ENCODE measurements at places on chromosomes 7 and 10. TPM values are rescaled to one million over a fixed set of nuclear protein-coding genes. Genes with fewer than 3 reads are reported as not detected.

Gene TFPI2
- total RNA-seq = 79.2 TPM

Gene TMEM184A
- not detected for total RNA-seq

DNA sequence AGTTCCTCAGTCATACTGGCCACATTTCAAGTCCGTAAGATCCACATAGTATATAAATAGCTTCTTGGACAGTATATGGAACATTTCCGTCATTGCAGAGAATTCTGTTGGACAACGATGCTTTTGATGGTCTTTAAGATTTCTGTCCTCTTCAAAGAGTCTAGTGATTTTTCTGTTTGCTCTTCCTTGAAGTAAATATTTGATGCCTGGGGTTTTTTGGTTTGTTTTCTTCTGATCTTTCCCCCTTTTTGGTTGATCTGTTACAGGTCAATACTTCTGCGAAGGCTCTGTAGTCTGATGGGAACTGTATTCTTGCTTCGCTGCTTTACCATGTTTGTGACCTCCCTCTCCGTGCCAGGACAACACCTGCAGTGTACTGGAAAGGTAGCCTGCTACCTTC is 42.3 kb upstream of the VDAC2 start:
- DNase-seq = no peak

- no peak for DNase-seq
These were observed 8.1 kb downstream of the ADAP1 start for GRCh38 chr7:946256-946996.

- DNase-seq = no peak
These were observed 14.9 kb downstream of the ADCY1 start for GRCh38 chr7:45589061-45589460.

- no peak for DNase-seq
These were observed 26.7 kb downstream of the ZSCAN25 start for GRCh38 chr7:99643464-99643863.

DNA sequence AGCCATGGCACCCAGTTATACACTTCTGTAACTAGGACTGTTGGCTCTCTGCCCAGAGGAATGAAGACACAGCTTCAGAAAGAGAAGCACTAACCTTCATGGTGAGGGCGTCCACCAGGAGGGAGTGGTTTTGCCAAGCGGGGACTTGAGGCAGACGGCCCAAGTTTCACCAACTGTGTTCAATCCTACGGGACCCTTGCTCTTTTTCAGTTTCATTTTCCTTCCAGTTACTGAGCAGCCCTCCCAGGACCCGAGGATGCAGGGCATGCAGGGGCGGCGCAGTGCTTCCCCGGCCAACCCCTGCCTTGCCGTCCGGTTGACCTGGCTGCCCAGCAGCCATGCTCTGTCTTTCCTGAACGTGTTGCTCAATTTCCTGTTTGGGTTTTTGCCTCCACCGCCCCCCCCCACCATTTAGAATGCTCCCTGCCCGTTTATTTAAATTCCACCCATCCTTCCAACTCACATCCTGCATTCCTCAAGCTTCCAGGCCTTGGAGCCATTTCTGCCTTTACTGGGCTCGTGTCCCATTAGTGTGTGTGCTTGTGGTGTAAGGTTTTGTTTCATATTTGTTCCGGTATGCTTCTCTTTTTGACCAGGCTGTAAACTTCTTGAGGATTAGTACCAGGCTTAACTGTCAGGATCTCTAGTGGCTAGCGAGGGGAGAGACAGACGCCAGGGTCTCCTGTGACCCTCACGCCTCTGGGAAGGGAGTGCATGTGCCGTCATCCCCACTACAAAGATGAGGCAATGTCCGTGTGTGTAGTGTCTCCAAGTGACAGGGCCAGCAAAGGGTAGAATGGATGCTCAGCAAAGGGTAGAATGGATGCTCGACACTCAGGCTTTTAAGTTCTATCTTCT is 31.6 kb downstream of the IL15RA start:
- DNase-seq = peak; percentile 92

DNA sequence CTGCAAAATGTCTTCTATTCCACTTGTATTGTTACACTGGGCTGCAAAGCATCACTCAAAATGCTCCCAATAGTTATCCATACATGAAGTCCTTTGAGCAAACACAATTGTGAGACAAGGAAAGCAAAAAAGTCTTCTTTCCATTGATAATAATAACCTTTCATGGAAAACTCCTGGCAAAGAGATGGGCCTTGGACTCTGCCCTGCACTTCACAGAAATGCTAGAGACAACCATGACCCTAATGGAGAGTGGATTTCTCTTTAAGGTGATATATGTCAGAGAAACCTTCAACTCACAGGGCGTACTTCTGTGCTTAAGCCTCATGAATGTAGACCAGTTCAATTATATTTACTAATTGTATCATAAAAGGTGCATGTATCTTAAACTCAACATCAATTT is 19.4 kb downstream of the SLC26A3 start:
- DNase-seq = no peak

GRCh38 chr7:23072922-23073321 is 32.7 kb upstream of the KLHL7 start:
- DNase-seq = no peak

GRCh38 chr7:89028319-89028718 is 232.8 kb upstream of the TEX47 start:
- no peak for DNase-seq

GRCh38 chr10:30540276-30540675 is 89.3 kb downstream of the LYZL2 start:
- DNase-seq = no peak

GRCh38 chr7:20598459-20599309 is 16.8 kb upstream of the ABCB5 start:
- DNase-seq = peak; percentile 66

Gene ANKRD61
- 0.07 TPM for total RNA-seq

- no peak for DNase-seq
These were observed 46.2 kb downstream of the RGS10 start for GRCh38 chr10:119496273-119496672.

- DNase-seq = no peak
These were observed 15.9 kb downstream of the POLL start for GRCh38 chr10:101572126-101572525.

Gene CYP2C8
- total RNA-seq = not detected

Gene ADAM12
- total RNA-seq = 0.21 TPM

Gene TMEM72
- total RNA-seq = not detected

DNA sequence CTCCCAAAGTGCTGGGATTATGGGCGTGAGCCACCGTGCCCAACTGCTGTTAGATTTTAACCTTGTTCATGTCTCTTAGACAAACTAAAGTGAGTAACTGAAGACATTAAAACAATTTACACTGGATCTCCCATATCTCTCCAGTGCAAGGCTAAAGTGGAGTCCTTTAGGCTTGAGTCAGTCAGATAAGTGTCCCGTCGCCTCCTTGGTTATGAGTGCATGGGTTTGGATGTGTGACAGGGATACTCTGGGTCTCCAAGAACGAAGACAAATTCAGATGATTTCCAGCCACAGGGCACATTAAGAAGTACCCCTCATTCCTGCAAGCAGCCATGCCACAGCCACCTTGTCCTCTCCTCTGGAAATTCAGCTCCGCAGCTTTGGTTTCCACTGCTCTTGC is 66.1 kb upstream of the PDZD8 start:
- no peak for DNase-seq

- DNase-seq = no peak
These were observed 282.8 kb downstream of the PHF14 start for GRCh38 chr7:11256501-11256900.

DNA sequence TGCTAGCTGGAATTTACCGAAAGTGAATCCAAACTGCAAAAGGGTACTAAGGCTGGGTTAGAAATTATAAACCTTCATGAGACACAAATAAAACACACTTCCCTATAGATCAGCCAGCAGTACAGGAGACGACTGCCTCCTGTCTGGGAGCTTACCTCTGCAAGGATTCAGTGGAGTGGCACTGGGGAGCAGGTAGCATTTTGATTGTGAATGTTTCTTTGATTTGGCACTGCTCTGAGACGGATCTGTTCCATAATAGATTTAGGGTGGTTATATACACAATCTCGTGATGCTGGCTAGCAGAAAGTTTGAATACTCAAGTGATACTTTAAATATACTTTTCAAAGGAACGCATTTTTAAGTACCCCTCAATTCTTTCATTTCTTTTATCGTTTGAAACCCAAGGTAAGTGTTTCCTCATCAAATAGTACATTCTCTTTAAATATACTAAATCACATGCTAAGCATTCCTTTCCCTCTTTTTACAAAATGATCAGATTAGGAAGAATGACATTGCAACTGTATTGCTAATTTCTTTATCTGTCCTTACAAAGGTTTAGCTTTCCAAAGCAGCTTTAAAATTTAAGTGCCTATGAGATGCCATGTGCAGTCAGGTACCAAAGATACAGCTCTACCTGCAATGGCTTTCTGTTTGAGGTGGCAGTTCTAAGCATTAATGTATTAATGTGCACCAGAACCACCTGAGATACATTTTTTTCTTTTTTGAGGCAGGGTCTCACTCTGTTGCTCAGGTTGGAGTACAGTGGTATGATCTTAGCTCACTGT is 20.6 kb upstream of the CHCHD3 start:
- no peak for DNase-seq

GRCh38 chr10:36676321-36676720 is 449.1 kb upstream of the ANKRD30A start:
- DNase-seq = no peak

Gene TAS2R41
- not detected for total RNA-seq

Gene GCC1
- 26.7 TPM for total RNA-seq

- no peak for DNase-seq
These were observed 98.5 kb upstream of the LRRTM3 start for GRCh38 chr10:66827353-66827752.

GRCh38 chr7:123432601-123433000 is 101.8 kb downstream of the IQUB start:
- DNase-seq = no peak

GRCh38 chr7:24764011-24764410 is 6.7 kb upstream of the GSDME start:
- no peak for DNase-seq

GRCh38 chr10:3683560-3683959 is 101.4 kb downstream of the KLF6 start:
- no peak for DNase-seq

DNA sequence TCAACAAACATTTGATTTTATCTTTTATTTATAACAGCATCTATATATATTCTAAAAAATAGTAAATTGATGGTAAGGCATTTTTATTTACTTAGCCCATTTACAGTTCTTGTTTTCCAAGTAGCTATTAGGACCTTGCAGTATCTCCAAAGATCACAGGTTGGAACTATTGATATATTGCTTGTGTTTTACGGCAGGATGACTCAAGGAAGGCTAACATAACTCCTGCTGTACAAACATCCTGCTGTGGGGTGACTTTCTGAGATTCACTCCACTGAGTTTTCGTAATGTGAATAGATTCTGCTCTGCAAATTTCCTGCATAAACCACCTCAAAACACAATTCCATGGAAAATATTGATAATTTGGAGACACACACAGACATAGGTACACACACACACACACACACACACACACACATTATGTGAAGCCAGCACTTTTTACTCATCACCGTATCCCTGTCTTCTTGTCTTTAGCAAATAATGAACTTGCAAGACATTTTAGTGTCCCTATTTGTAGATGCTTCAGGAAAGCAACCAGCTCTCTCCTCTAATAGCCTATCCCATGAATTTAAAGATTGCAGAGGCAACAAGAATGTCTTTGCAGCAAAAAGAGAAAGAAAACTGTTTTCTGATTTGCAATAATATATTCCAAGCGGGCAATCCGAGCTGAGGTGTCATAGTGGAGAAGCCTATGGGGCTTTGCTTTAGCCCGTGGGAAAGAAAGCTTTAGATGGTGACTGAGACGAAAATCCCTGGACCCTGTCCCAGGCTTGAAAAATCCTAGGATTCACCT is 722 bp downstream of the AGR2 start:
- no peak for DNase-seq

Gene ABCC2
- 0.99 TPM for total RNA-seq

- no peak for DNase-seq
These were observed 51.5 kb upstream of the GRM3 start for GRCh38 chr7:86592185-86592584.
